Left lung (tissue), 14 donors: ENCODE measurements at places on chromosomes 2 and 18. TPM values are rescaled to one million over a fixed set of nuclear protein-coding genes. Genes with fewer than 3 reads are reported as not detected.

Gene RSAD2
- 3.5 TPM for polyA plus RNA-seq

Gene IL1F10
- polyA plus RNA-seq: not detected

Gene LAMA3
- polyA plus RNA-seq: 123 TPM

Gene GFPT1
- 29.4 TPM for polyA plus RNA-seq

Gene CRYGC
- polyA plus RNA-seq: not detected

Gene SH3BP4
- polyA plus RNA-seq: 27.0 TPM

Gene CYTIP
- 1.2 TPM for polyA plus RNA-seq

Gene IL1RL1
- polyA plus RNA-seq: 0.13 TPM

Gene HES6
- 4.9 TPM for polyA plus RNA-seq

Gene CCDC88A
- 87.8 TPM for polyA plus RNA-seq

Gene B3GNT7
- polyA plus RNA-seq: 5.2 TPM

Gene DSG1
- not detected for polyA plus RNA-seq

Gene SCN1A
- 0.86 TPM for polyA plus RNA-seq

Gene EFEMP1
- polyA plus RNA-seq: 115 TPM

Gene KIAA2012
- 1.4 TPM for polyA plus RNA-seq

Gene MATN3
- polyA plus RNA-seq: 9.5 TPM

Gene TRABD2A
- polyA plus RNA-seq: 24.7 TPM

Gene RNU2-63P
- not detected for polyA plus RNA-seq

Gene REG3G
- not detected for polyA plus RNA-seq

Gene TNFAIP6
- polyA plus RNA-seq: 4.7 TPM

Gene B4GALT6
- polyA plus RNA-seq: 21.5 TPM

Gene UGT1A4
- polyA plus RNA-seq: not detected

Gene PRKAG3
- not detected for polyA plus RNA-seq

Gene VWC2L
- polyA plus RNA-seq: not detected

Gene LGALSL
- 76.7 TPM for polyA plus RNA-seq

Gene PAX8
- 4.9 TPM for polyA plus RNA-seq

Gene CHRND
- not detected for polyA plus RNA-seq

Gene SLC23A3
- 2.6 TPM for polyA plus RNA-seq

Gene GALNT14
- polyA plus RNA-seq: 4.7 TPM

Gene PPP1R1C
- 2.9 TPM for polyA plus RNA-seq

Gene MOB4
- 54.2 TPM for polyA plus RNA-seq

Gene INHBB
- polyA plus RNA-seq: 0.21 TPM

Gene TXNDC2
- 0.36 TPM for polyA plus RNA-seq

Gene POMC
- 0.74 TPM for polyA plus RNA-seq

Gene ACTG2
- polyA plus RNA-seq: 48.5 TPM

Gene NYAP2
- 0.04 TPM for polyA plus RNA-seq

Gene SPHKAP
- 1.4 TPM for polyA plus RNA-seq

Gene HDAC4
- 9.9 TPM for polyA plus RNA-seq

Gene SESTD1
- polyA plus RNA-seq: 57.0 TPM
